ENCODE measurements at places on chromosomes 11 and 22.
A peak's percentile ranks its signal among the peaks of the same experiment; 100 is the strongest.

DNA sequence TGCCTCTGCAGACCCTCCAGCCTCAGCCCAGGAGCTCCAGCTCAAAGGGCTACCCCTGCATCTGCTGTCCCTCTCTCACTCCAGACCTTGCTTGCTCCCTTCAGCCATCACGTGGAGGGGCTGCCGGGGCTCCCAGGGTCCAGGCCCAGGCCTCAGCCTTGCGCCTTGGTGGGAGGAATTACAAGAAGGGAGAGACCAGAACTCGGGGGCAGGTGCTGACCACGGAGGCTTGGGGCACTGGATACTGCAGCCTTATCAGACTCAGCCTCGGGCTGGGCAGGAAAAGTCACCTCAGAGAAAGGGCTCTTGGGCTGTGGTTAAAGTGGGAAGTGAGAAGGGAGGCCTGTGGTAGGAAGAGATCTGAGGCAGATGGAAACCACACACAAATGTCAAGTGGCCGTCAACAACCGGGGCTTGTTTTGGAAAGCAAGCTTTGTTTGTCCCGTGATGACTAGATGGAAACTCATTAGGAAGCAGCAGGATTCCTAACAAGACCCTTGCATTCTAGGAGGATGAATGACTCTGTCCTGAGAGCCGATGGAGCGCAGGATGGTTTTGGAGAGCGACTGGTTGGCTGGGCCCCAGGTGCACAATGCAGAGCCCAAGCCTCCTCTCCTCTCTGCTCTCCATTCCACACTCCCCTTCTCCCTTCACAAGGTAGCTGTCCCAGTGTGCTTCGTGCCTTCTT, 1321.7 kb downstream of the TBC1D22A start:
- no peak overlapping the region for H3K4me3 ChIP-seq
- H3K4me1 ChIP-seq, result no peaks in the 10 kb centered on the region
- no peak for DNase-seq
- no peak overlapping the region for H3K27ac ChIP-seq
- no peaks in the 10 kb centered on the region for H3K36me3 ChIP-seq

- no peak overlapping the region for H3K27ac ChIP-seq
- no peak for DNase-seq
- H3K4me1 ChIP-seq, result peaks cover under 1% of the 10 kb centered on the region
- no peaks in the 10 kb centered on the region for H3K27me3 ChIP-seq
- no peaks in the 10 kb centered on the region for H3K36me3 ChIP-seq
- H3K4me3 ChIP-seq, result no peak overlapping the region
Measured at GRCh38 chr22:41613456-41613855, 7.4 kb downstream of the DESI1 start.

- H3K27me3 ChIP-seq, result no peaks in the 10 kb centered on the region
- H3K36me3 ChIP-seq, result no peaks in the 10 kb centered on the region
- no peak for DNase-seq
- H3K4me1 ChIP-seq, result no peaks in the 10 kb centered on the region
- no peak overlapping the region for H3K4me3 ChIP-seq
Measured at GRCh38 chr22:40250608-40251007, 72.9 kb downstream of the TNRC6B start.

DNA sequence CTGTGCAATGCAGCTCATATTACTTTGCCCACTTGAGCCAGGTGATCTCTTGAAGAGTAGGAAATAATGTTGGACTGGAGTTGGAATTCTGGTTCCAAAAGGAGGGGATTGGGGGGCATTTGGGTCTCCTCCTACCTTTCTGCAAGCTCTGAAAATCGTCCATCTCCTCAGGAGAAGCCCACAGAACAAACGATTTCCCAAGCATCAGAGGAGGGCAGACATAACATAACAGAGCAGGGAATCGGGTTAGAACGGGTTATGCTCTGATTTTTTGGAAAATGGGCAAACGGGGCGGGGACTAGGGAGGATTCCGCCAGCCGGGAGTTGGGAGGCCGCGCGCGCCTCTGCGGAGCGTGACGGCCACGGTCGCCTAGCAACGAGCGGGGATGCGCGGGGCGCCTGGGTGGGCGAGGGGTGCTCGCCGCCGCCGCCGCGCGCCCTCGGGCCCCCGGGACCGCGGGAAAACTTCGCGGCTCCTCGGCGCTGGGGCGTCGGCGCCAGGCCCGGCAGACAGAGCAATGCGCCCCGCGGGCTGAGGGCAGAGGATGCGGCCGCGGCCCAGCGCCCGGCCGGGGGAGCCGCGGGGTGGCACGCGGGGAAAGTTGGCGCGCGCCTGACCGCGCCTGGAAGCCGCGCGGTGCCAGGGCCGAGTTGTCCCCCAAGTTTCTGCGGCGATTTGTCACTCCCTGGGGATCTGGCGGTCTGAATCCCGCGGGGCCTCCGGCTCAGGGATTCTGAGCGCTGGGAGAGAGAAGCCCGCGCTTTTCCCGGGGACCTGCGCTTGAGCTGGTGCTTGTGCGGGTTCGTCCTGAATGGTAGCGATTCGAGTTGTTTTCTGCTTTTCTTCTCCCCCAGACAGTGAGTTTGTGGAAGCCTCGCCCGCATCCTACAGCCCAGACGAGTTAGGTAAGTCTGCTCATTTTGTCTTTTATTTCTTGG, 27.8 kb upstream of the AMOTL1 start:
- peak overlapping the region; percentile 48 for H3K27ac ChIP-seq
- no peaks in the 10 kb centered on the region for H3K27me3 ChIP-seq
- no peak for DNase-seq
- H3K4me1 ChIP-seq, result peaks cover 55% of the 10 kb centered on the region
- no peak overlapping the region for H3K4me3 ChIP-seq

GRCh38 chr11:14248580-14248981, 110.4 kb downstream of the RRAS2 start:
- no peak overlapping the region for H3K4me3 ChIP-seq
- H3K27ac ChIP-seq, result no peak overlapping the region
- H3K36me3 ChIP-seq, result no peaks in the 10 kb centered on the region

DNA sequence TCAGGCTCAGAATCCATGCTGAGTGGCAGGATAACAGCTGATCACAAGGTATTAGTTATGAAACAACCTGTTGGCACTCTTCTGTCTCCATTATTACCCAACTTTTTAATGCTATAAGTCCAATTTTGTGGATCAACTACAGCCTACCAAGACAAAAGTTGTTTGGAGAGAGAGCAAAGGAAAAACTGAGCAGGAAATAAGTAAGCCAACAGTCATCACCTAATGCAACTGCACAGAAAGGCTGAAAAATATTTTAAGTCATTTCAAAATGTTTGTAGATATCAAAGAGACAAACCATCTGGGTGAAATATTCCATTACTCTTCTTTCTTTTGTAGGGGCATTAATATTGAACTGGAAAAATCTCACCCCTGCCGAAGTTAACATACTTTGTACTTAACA, 41.6 kb downstream of the FDX1 start:
- no peak overlapping the region for H3K27ac ChIP-seq
- no peaks in the 10 kb centered on the region for H3K27me3 ChIP-seq

- H3K4me1 ChIP-seq, result peaks cover 23% of the 10 kb centered on the region
- H3K27ac ChIP-seq, result no peak overlapping the region
- no peaks in the 10 kb centered on the region for H3K27me3 ChIP-seq
- 0 out of 2 replicates have a peak, but pooled peaks cover 2% of the 10 kb centered on the region for H3K36me3 ChIP-seq
Measured at GRCh38 chr11:65546217-65546958, 11.8 kb downstream of the LTBP3 start.

- H3K27ac ChIP-seq, result no peak overlapping the region
- H3K4me3 ChIP-seq, result no peak overlapping the region
- H3K36me3 ChIP-seq, result no peaks in the 10 kb centered on the region
- no peaks in the 10 kb centered on the region for H3K4me1 ChIP-seq
- DNase-seq, result no peak
Measured at GRCh38 chr22:49112661-49113626, 714.7 kb downstream of the BRD1 start.

DNA sequence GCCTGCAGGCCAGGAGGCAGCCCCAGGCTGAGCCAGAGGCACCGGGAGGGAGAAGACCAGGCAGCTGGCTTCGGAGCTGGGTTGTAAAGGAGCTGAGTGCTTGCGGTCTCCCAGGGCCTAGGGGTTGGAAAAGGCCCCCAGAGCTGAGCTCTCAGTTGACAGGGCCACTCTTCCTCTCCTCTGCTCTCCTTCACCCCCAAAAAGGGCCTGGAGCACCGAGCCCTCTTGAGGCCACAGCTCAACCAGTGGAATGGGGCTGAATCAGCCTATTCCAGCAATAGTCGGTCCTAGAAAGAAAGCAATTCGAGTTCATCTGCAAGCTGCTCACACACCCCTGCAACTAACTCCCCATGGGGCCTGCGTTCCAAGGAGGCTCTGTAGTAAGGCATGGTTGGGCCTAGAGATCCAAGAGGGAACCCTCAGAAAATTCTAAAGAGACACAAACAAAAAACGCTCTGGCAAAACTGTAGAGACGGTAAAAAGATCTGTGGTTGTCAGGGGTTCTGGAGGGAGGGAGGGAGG, 205.0 kb downstream of the BUD13 start:
- no peaks in the 10 kb centered on the region for H3K27me3 ChIP-seq
- no peaks in the 10 kb centered on the region for H3K36me3 ChIP-seq
- no peak for DNase-seq
- H3K27ac ChIP-seq, result no peak overlapping the region
- H3K4me1 ChIP-seq, result peaks cover 13% of the 10 kb centered on the region

DNA sequence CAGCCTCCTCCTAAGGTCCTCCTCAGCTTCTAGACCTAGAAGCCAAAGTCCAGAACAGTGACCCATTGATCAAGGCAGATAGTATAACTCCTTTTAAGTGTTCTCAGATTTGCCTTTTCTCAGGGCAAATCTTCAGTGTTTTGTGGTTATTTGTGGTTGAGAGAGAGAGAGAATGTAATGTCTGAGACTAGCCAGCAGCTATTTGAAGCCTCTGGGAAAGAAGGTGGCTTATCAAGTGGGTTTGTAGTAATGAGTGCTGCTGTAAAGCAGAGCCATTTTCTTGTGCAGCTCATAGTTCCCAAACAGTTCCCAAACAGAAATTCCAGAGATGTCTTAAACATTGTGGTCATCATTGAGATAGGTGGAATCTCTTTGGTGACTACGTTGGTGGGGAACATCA, 89.5 kb downstream of the RNF169 start:
- H3K4me3 ChIP-seq, result no peak overlapping the region
- DNase-seq, result no peak
- no peaks in the 10 kb centered on the region for H3K27me3 ChIP-seq
- peaks cover 3% of the 10 kb centered on the region for H3K4me1 ChIP-seq

- H3K36me3 ChIP-seq, result no peaks in the 10 kb centered on the region
- H3K27ac ChIP-seq, result peak overlapping the region; percentile 3
- no peak overlapping the region for H3K4me3 ChIP-seq
- peaks cover 16% of the 10 kb centered on the region for H3K4me1 ChIP-seq
Measured at GRCh38 chr22:33381531-33382406, 323.6 kb upstream of the SYN3 start.

DNA sequence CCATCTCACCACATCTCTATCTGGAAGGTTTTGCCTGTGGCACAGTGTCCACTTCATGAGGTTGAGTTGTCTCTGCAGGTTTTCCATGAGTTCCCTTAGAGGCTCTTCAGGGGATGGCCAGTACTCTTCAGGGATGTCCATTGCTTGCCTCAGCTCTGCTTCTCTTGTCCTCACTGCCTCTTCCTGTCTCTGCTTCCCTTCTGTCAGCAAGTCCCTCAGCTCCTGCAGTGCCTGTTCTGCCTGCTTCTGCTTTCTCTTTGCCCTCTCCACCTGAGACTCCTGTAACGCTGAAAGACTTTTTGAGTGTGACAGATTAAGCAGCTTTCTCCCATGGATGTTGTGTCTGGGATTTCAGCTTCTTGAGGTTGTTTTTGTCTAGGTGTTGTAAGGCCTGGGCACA, 38.2 kb upstream of the MRPL17 start:
- H3K36me3 ChIP-seq, result no peaks in the 10 kb centered on the region
- H3K4me3 ChIP-seq, result no peak overlapping the region
- no peaks in the 10 kb centered on the region for H3K27me3 ChIP-seq
- no peak overlapping the region for H3K27ac ChIP-seq
- H3K4me1 ChIP-seq, result no peaks in the 10 kb centered on the region

DNA sequence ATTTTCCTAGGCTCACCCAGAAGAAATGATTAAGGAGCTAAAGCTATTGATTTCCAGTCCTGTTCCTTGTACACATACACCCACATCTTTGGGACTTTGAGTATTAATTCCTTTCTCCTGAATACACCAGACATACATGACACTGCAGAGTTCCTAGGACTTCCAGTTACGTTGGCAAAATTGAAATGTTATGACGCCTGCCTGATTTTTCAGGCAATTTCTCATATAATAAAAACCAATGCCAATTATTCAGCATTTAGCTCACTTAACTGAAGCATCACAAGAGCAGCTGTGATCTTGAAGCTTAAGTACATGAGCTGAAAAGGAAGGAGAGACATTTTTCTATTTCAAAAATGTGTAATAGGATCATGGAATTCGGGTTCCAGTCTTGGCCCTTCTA, 4.5 kb downstream of the CLMP start:
- H3K4me1 ChIP-seq, result peaks cover 11% of the 10 kb centered on the region
- H3K36me3 ChIP-seq, result no peaks in the 10 kb centered on the region
- DNase-seq, result no peak
- no peaks in the 10 kb centered on the region for H3K27me3 ChIP-seq
- no peak overlapping the region for H3K4me3 ChIP-seq

GRCh38 chr11:72781313-72782080, 12.3 kb downstream of the STARD10 start:
- no peaks in the 10 kb centered on the region for H3K27me3 ChIP-seq
- DNase-seq, result peak; percentile 80
- peak overlapping the region; percentile 88 for H3K4me3 ChIP-seq
- H3K36me3 ChIP-seq, result peaks cover 27% of the 10 kb centered on the region
- H3K27ac ChIP-seq, result peak overlapping the region; percentile 99

DNA sequence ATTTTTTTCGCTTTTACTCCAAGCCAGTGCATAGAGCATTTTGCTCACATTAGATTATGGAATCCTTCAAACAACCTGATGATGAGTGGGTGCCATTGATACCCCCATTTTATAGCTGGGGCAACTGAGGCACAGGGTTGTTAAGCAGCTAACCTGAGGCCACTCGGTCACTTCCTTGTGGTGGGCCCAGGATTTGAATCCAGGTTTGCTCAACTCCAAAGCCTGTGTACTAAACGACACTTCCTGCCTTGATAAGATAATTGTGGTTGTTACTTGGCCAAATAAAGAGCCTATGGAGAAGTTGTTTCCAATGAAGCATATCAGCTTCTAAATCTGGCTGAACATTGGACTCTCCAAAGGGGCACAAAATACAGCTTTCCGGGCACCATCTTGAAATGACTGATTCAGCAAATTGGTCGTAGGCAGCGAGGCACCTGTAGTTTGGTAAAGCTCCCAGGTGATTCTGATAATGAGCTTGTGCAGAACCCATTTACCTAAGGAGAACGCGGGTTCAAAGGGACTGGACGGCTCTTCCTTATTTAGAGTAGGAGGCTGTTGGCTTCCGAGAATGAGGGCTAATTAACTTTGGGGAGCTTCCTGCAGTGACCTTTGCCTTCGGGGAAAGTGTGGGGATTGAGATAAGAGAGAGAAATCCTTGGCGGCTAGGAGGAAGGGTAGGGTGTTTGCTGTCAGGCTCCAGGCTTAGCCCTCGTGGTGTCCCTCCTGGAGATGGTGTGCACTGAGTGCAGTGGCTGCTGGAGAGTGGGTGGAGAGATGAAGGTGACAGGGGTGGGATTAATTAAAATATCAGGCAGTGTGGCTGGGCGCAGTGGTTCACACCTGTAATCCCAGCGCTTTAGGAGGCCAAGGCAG, 17.5 kb upstream of the EHF start:
- no peak overlapping the region for H3K4me3 ChIP-seq
- DNase-seq, result no peak
- H3K4me1 ChIP-seq, result peaks cover 59% of the 10 kb centered on the region
- no peaks in the 10 kb centered on the region for H3K27me3 ChIP-seq
- peak overlapping the region; percentile 56 for H3K27ac ChIP-seq
- H3K36me3 ChIP-seq, result no peaks in the 10 kb centered on the region
